DND-41 (cell line): ENCODE measurements at places on chromosomes 12 and 14.

DNA sequence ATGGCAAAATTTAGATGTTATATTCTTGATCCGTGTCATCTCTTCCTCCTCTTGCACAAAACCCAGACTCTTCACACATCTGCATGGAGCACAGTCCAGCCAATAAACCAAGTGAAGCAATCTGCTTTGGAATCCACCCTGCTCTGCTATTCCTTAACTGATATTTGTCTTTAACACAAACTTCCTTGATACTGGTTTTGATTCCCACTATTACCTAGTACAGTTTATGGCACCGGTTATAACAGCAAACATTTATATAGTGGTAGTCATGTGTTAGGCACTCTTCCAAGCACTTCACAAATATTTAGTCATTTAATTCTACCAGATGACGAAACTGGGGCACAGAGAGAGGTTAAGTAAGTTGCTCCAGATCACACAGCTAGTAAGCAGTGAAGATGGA is 12.5 kb downstream of the STYK1 start:
- DNase-seq = no peak

DNA sequence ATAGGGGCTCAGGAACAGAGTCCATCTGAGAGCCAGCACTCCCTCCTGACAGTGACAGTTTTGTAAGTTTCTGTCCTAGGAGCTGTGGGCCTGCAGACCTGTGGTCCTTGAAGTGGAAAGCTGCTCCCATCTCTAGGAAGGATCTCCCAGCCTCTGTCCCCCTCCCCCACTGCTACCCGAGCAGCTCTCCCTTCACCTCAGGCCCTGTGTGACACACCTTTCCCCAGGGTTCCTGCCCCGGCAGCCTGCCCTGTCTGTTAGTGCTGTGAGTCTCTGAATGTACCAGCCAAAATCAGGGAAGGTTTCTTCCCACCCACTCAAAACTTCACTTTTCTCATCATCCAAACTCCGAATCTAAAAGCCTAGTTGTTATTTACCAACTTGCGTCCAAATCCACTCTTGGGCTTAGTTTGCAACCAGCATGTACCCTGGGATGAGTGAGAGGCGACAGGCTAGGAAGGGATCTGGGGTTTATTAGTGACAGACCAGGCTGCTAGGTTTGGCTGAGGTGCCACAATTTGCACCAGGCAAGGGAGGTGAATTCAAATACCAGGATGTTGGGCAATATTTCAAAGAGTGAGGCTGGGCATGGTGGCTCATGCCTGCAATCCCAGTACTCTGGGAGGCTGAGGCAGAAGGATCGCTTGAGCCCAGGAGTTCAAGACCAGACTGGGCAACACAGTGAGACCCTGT is 39.9 kb downstream of the NINJ2 start:
- no peak for DNase-seq

GRCh38 chr14:34020014-34020413 is 69.1 kb upstream of the EGLN3 start:
- no peak for DNase-seq

DNA sequence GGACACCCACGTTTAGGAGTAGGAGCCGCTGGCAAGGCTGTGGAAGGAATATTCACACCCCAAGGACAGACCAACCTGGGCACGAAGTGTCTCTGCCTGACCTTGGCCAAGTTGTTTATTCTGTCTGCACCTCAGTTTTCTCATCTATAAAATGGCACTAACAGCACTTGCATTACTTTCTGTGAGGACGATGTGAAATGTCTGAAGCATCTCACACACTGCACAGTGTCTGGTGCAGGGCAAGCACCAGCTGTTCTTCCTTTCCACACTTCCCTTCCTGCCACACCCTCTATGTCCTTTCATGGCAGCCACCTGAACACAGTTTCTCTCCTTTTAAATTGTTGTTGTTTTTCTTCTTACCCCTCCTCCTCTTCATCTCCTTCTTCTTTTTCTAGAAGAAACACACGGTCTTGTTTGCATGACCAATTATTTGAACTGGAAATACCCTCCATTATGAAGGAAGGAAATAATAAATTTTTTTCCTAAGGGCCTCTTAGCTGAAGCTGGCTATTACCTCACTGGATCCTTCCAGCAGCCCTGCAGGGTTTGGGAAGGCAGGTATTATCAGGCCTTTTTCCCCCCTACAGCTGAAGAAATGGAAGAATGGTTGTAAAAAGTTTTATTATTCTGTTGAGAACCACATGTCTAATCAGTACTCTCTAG is 42.9 kb upstream of the ATP23 start:
- DNase-seq = no peak

DNA sequence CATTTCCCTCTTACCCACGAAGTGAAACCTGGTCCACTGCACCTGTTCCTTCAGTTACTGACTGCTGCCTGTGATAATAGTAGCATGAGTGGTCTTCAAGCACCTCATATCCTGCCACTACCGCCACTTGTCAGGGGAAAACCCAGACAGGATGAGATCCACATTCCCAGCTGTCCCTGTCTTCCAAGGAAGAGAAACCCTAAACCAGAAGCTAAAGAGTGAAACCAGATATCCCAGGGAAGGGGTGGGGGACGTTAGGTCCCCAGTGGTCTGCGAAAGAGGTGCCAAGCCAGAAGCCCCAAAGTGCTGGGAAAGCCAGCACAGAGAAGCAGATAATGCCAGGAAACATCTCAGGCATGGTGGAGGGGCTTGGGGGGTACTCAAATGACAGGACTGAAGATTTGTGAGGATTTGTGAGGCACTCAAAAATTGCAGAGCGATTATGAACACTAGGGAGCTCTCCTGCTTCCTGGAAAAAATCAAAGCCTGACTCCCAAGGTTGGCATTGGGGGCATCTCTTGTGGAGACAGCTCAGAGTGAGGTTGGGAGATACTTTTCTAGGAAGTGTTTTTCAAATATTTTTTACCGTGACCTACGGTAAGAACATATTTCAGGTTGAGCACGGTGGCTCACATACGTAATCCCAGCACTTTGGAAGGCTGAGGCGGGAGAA is 77.9 kb downstream of the TMEM30B start:
- DNase-seq = no peak

DNA sequence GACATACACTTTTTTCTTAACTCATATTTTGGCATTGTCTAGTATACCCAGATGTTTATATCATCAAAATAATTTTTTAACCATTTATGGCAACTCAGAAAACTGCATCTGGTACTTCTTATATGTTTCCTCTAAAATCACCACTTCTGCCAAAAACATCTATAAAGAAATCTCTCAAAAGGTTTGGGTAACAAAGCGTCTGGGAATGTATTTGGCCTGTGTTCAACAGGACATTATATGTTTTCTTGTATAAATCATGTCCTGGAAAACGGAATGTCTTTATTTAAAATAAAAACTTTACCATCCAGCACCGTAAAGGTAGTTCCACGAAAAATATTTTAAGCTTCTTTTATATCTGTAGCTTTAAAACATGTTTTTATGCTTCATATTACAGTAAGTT is 36.1 kb upstream of the FBLN5 start:
- no peak for DNase-seq

GRCh38 chr12:122304924-122305323 is 38.6 kb upstream of the VPS33A start:
- DNase-seq = no peak

GRCh38 chr14:76235628-76236027 is 83.9 kb downstream of the GPATCH2L start:
- no peak for DNase-seq

DNA sequence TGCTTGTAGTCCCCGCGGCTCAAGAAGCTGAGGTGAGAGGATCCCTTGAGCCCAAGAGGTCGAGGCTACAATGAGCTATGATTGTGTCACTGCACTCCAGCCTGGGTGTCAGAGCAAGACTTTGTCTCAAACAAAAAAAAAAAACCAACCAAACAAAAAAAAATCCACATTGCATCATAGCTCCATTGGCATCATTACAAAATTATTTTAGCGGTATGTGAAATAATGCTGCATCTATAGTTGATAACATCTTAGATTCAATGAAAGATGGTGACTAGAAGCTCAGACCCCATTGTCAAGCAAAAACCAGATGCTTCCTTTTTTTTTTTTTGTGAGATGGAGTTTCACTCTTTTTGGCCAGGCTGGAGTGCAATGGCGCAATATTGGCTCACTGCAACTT is 14.8 kb upstream of the PTHLH start:
- DNase-seq = no peak

DNA sequence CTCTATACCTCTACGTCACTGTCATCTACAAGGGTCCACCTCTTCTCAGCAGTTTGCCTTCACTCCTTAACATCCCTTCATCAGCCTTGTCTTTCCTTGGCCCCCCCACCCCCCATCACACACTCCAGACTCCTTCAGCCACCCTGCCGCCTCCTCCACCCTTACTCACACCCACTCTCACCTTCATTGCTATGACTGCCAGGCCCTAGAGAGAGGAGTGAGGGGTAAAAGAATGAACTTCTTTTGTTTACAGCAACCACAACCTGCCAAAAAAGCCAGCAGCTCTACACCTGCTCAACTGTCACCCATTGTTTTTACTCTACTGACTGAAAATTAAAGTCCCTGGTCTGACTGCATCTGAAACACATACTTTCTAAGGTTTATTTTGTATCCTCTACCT is 112.8 kb downstream of the DUSP6 start:
- DNase-seq = peak; percentile 80

DNA sequence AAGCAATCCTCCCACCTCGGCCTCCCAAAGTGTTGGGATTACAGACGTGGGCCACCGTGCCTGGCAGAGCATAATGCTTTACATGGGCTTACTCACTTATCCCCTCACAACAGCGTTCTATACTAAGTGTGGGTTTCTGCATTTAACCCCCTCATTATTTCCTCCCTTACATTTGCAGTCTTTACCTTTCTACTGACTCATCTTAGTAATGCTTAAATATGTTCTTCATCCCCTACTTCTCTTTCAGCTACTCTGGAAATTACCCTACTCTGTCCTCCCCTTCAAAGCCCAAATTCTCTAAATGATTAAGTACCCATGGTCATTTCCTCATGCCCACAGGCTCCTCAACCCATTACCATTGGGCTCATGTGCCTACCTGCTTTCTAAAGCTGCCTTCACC is 40.7 kb downstream of the NKX2-1 start:
- no peak for DNase-seq

DNA sequence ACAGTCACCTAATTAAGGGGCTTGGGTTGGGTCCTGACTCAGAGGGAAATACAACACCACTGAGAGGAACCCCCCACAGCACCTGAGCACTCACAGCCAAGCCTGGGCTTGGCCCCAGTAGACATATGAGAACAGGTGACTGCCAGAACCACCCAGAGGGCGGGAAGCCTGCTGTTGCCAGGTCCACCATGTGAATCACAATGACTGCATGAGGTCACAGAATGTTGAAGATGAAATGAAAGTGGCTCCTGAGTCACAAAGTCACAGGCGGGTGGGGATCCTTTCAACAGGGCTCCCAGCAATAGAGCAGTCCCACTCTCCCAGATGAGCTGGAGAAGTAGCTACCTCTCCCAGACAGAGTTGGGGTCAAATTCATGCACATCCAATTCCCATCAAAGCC is at the start of gene LRRC74A:
TSS of gene LRRC74A (plus strand) at position 287 of the 400 bp plus-strand sequence. CDS start 290 bp downstream, outside the sequence.
- DNase-seq = no peak

DNA sequence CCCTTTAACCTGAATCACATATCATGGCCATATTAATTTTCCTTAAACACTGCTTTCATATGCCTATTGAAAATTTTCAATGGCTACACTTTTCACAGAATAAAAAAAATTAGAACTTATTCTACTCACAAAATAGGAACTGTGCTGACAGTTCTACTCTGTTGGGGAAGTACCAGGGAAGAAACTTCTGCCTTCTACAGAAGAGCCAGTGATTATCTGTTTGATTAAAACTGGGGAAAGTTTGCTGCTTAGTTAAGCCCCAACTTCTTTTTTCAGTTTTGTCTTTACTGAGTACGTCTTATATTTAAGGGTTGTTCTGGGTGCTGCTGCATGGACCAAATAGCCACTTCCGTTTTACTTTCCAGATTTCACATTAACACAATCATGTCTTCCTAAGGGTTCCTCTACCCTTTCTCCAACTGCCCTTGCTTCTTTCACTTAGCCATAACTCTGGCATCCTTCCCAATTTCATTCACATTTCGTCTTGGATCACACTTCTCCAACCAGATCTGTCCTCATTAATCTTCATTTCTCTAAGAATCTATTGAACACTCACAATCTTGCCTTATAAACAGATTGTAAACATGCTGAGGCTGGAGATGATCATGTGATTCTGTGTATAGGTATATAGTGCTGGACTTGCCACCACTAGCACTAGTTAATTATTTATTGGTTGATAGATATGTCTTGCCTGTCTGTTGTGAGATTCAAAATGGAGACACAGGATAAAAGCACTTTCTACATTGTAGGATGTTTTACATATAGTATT is 1.9 kb upstream of the SEL1L start:
- no peak for DNase-seq

- no peak for DNase-seq
These were observed 51.3 kb downstream of the IQSEC3 start for GRCh38 chr12:117816-118345.

GRCh38 chr14:79011091-79011919 is 841.1 kb downstream of the NRXN3 start:
- peak; percentile 14 for DNase-seq

GRCh38 chr14:105316577-105316941 is 2.0 kb downstream of the PACS2 start:
- no peak for DNase-seq

DNA sequence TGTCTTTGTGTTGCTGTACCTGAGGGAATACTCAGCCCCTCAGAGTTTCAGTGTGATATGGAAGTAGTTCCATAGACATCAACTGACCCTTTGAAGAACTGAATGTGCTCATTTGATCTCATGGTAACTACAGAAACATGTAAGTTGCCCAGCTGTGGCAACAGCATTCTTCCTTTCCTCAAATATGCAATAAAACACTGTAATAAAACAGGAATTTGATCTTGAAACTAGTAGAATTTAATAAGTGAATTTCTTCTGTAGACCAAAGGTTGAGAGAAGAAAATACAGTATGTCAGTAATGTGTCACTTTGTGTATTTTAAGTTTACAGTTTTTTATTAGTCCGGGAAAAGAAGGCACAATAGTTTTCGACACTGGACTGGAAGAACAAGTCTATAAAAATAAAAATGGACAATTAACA is 31.9 kb downstream of the KCTD10 start:
- no peak for DNase-seq

- DNase-seq = no peak
These were observed 192.2 kb downstream of the TMTC3 start for GRCh38 chr12:88334271-88334670.

- DNase-seq = no peak
These were observed 137.2 kb upstream of the ARHGAP5 start for GRCh38 chr14:31939934-31940333.

GRCh38 chr12:64400041-64400440 is 4.2 kb upstream of the XPOT start:
- no peak for DNase-seq

- DNase-seq = no peak
These were observed 67.1 kb upstream of the DCN start for GRCh38 chr12:91249518-91250272.

DNA sequence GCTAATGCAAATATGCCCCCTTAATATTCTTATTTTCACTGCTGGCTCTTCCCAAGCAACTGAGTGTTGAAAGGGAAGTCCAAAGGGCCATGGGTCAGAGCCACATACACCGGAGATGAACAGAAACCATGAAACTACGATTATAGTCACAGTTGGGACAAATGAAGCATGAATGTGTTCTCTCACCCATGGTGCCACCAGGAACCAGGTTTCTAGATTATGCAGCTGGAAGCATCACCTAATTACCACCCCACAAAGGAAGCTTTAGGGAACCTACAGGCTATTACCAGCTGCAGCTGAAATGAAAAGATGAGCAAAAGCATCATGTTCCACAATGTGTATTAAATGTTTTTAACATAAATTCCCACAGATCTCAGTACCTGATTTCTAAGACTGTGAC is 15.4 kb downstream of the TMTC1 start:
- no peak for DNase-seq
